Activated CD4-positive, alpha-beta T cell treated with anti-CD3 and anti-CD28 coated beads for 36 hours (primary cell): ENCODE measurements at places on chromosomes 5 and 9. TPM values are rescaled to one million over a fixed set of nuclear protein-coding genes. Genes with fewer than 3 reads are reported as not detected.
A peak's percentile ranks its signal among the peaks of the same experiment; 100 is the strongest.

ADAMTS12 gene
- not detected for total RNA-seq

ENTREP1 gene
- total RNA-seq: not detected

C9orf152 gene
- total RNA-seq: not detected

SLC9A3 gene
- total RNA-seq: 2.4 TPM

CATSPER3 gene
- 0.40 TPM for total RNA-seq

CCDC180 gene
- 0.90 TPM for total RNA-seq

DPP7 gene
- total RNA-seq: 204 TPM

IFNE gene
- total RNA-seq: not detected

WNT8A gene
- not detected for total RNA-seq

FABP6 gene
- total RNA-seq: not detected

TMEM174 gene
- total RNA-seq: not detected

UBE2R2 gene
- 49.5 TPM for total RNA-seq

GRCh38 chr5:74094096-74094781 is 468.2 kb downstream of the ARHGEF28 start:
- no peak overlapping the region for H3K4me3 ChIP-seq
- no peaks in the 10 kb centered on the region for H3K4me1 ChIP-seq
- peaks cover 2% of the 10 kb centered on the region for H3K27me3 ChIP-seq
- H3K36me3 ChIP-seq: no peaks in the 10 kb centered on the region

DNA sequence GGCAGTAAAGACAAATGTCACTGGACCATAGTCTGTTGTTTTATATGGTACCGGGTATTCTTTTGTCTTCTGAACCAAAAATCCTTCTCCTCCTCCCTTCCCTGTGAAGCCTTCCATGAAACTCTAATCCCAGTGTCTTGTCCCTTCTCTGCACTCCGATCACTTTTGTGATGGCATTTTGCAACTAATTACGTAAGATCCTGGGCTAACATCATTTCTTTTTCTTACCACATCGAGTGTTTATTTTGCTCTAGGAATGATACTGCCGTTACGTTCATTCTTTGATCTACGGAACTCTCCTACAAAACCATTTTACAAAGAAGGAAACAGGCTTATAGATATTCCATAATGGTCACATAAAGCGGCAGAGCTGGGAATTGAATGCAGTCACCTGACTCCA is 33.7 kb downstream of the SNX18 start:
- no peaks in the 10 kb centered on the region for H3K36me3 ChIP-seq
- no peaks in the 10 kb centered on the region for H3K27me3 ChIP-seq
- H3K4me3 ChIP-seq: no peak overlapping the region
- no peak for DNase-seq
- no peak overlapping the region for H3K27ac ChIP-seq

DNA sequence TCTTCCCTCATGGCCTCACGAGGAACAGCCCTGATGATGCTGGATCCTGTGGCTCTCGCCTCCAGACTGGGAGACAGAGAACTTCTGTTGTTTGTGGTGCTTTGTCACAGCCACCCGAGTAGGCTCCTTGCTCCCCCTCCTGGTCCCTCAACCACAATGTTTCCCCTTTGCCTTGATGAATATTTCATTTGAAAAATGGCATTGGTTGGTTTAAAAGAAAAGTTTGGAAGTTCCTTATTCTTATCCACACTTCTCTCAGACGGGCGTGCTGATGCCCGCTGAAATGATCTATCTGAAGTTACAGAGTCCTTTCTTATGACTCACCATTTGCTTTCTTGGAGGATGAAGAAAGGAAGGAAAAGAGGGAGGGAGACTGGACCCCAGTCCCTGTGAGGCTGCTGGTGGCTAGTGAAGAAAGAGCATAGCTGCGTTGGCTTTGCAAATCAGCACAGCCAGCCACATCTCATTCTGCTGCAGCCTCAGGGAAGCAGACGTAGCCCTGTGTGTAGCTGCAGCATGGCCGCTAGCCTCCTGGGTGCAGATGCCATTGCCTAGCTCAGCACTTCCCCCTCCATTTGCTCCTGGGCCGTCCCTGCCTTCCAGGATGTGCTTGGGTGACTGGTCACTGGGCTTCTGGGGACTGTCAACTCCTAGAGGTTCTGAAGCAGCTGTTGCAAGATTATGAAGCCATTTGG is 185.9 kb downstream of the ERCC6L2 start:
- H3K27ac ChIP-seq: no peak overlapping the region
- peak; percentile 63 for DNase-seq
- no peaks in the 10 kb centered on the region for H3K36me3 ChIP-seq
- H3K4me1 ChIP-seq: peaks cover 8% of the 10 kb centered on the region
- no peaks in the 10 kb centered on the region for H3K27me3 ChIP-seq
- H3K4me3 ChIP-seq: no peak overlapping the region

DNA sequence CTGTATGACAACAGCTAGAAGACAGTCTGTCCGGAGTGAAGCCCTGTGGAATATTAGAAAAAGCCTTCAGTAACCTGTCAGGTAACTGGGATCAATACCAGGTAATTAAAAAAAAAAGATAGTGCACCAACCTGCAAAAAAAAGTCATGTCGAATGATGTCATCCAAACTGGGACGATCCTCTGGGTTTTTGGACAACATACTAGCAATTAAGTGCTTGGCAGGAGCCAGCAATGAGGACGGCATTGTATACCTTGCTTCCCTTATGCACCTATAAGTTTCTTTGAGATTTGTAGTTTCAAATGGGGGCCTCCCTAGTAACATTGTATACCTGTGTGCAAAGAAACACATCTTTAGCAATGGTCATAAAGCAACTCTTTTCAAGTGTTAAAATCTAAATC is 2.8 kb downstream of the PLK2 start:
- peaks cover 3% of the 10 kb centered on the region for H3K36me3 ChIP-seq
- H3K4me1 ChIP-seq: peaks cover 8% of the 10 kb centered on the region
- no peak overlapping the region for H3K27ac ChIP-seq
- H3K27me3 ChIP-seq: peaks cover 15% of the 10 kb centered on the region

GRCh38 chr9:75639971-75640610 is 250.4 kb upstream of the PCSK5 start:
- no peak overlapping the region for H3K27ac ChIP-seq
- no peak for DNase-seq
- no peak overlapping the region for H3K4me3 ChIP-seq
- H3K4me1 ChIP-seq: no peaks in the 10 kb centered on the region
- H3K27me3 ChIP-seq: no peaks in the 10 kb centered on the region

GRCh38 chr5:132777209-132778069 is at the start of gene SEPTIN8:
Gene SEPTIN8 (minus strand): TSS chr5:132777239. CDS start chr5:132777137, 102 bp downstream.
- peak; percentile 67 for DNase-seq
- H3K4me3 ChIP-seq: peak within 1 kb of the TSS; percentile 65
- H3K27me3 ChIP-seq: peaks cover 37% of the 10 kb centered on the region
- no peaks in the 10 kb centered on the region for H3K36me3 ChIP-seq

DNA sequence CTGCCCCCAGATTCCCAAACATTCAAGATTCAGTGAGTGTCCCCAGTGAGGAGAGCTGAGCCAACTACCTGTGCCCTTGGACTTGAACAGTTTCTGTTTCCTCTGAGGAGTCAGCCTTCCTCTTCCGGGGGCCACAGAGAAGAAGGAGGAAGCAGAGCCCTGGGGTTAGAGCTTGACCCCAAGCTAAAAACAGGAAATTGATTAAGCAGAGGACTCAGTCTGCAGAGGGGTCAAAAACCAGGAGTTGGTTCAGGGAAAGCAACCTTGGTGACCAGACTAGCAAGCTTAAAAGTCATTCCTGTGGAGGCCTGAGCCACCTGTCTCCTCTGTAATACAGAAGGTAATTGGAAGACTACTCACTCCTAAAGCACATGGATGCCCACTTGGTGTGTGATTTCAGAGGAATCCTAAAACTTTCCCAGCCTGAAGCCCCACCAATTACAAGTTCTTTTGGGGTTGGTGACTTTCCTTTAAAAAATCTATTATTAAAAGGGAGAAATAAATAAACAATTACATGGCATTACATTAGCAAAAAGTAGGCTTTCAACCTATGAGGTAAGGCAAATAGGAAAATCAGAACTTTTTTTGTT is 64.2 kb upstream of the SELENOP start:
- peaks cover 7% of the 10 kb centered on the region for H3K27me3 ChIP-seq
- H3K4me3 ChIP-seq: no peak overlapping the region
- peaks cover 3% of the 10 kb centered on the region for H3K4me1 ChIP-seq
- no peak overlapping the region for H3K27ac ChIP-seq
- DNase-seq: no peak

DNA sequence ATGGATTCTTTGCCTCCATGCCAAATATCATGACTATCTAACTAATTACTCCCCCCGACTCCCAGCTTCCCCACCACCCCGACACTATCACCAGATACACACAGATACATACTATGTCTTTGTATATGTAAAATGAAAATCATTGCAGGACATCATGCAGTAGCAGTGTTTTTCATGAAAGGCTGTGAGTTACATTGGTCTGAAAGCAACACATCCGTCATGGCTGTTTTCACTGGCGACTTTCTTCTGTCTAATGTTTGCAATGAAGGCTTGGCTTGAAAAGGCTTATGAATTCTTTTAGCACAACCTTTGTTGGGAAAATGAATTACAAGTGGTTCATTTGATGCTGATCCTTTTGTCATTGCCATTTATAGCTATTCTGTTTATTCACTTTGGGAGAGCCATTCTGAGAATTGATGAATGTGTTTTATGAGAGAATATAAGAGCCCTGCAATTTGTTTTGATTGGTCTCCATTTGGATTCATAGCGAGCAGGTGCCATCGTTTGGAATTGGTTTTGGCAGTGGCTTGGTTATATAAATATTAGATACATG is 103.4 kb downstream of the PIP5K1B start:
- no peaks in the 10 kb centered on the region for H3K4me1 ChIP-seq
- H3K4me3 ChIP-seq: no peak overlapping the region
- no peaks in the 10 kb centered on the region for H3K36me3 ChIP-seq
- H3K27me3 ChIP-seq: peaks cover 9% of the 10 kb centered on the region
- DNase-seq: no peak
- H3K27ac ChIP-seq: no peak overlapping the region

- no peaks in the 10 kb centered on the region for H3K36me3 ChIP-seq
- DNase-seq: no peak
- no peak overlapping the region for H3K27ac ChIP-seq
- H3K4me1 ChIP-seq: no peaks in the 10 kb centered on the region
Measured at GRCh38 chr5:35442885-35443639, 174.6 kb upstream of the SPEF2 start.

DNA sequence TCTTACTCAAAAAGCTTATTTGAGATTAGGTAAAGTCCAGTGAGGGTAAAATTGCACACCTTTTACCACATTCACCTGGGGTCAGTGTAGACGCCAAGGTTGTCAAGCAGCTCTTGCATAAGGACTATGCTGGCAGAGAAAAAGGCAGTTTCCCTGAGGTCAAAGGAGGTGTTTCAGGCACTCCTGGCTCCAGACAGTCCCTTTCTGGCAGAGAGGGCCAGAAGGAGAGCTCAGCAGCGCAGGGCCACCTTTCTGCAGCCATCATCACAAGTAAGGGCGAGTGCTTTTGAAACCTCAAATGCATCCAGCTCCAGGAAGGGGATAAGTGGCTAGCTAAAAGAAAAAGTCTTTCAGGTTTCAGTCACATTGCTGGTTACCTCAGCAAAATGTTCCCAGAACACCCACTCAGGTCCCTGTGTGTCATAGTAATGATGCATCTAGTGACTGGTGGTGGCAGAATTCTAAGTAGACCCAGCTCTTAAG is 16.7 kb upstream of the IL13 start:
- H3K36me3 ChIP-seq: peaks cover 70% of the 10 kb centered on the region
- H3K27me3 ChIP-seq: no peaks in the 10 kb centered on the region
- H3K27ac ChIP-seq: peak overlapping the region; percentile 66
- DNase-seq: peak; percentile 74
- H3K4me1 ChIP-seq: peaks cover 56% of the 10 kb centered on the region

DNA sequence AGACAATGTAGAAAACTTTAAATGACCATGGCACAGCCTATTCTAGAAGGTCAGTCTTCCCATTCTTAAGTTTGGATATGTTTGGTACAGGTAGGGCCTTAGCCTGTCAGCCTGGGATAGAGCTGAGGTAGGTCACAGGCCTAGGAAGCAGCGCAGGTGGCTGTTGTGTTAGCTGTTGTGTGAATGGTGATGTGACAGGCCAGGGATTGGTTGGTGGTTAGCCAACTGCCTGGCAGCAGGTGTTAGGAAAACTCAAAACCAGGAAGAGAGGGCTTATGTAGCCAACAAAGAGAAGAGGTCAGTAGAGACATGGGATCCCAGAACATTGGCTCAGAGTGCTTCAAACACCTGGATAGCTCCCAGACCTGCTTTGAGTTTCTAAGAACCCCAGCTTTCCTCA is 84.2 kb downstream of the FBXO38 start:
- H3K4me1 ChIP-seq: no peaks in the 10 kb centered on the region
- no peak overlapping the region for H3K27ac ChIP-seq
- H3K27me3 ChIP-seq: no peaks in the 10 kb centered on the region
- no peak overlapping the region for H3K4me3 ChIP-seq

- H3K27me3 ChIP-seq: peaks cover 2% of the 10 kb centered on the region
- H3K4me3 ChIP-seq: no peak overlapping the region
- H3K4me1 ChIP-seq: no peaks in the 10 kb centered on the region
- DNase-seq: no peak
- no peaks in the 10 kb centered on the region for H3K36me3 ChIP-seq
Measured at GRCh38 chr5:167944121-167944852, 347.2 kb upstream of the WWC1 start.

GRCh38 chr9:91837981-91838731 is 111.9 kb downstream of the ROR2 start:
- peaks cover 19% of the 10 kb centered on the region for H3K27me3 ChIP-seq
- peaks cover 2% of the 10 kb centered on the region for H3K4me1 ChIP-seq
- no peaks in the 10 kb centered on the region for H3K36me3 ChIP-seq

- no peak for DNase-seq
- H3K27ac ChIP-seq: no peak overlapping the region
- H3K36me3 ChIP-seq: no peaks in the 10 kb centered on the region
- H3K4me1 ChIP-seq: no peaks in the 10 kb centered on the region
- peaks cover 6% of the 10 kb centered on the region for H3K27me3 ChIP-seq
Measured at GRCh38 chr5:169094586-169095409, 206.1 kb downstream of the SLIT3 start.

GRCh38 chr9:128412120-128412790 is 8.4 kb upstream of the CERCAM start:
- DNase-seq: peak; percentile 78
- no peaks in the 10 kb centered on the region for H3K4me1 ChIP-seq
- H3K36me3 ChIP-seq: no peaks in the 10 kb centered on the region
- peaks cover 49% of the 10 kb centered on the region for H3K27me3 ChIP-seq

GRCh38 chr5:69492923-69493395 is 369 bp downstream of the OCLN start:
- no peaks in the 10 kb centered on the region for H3K36me3 ChIP-seq
- no peak overlapping the region for H3K27ac ChIP-seq
- DNase-seq: peak; percentile 31

DNA sequence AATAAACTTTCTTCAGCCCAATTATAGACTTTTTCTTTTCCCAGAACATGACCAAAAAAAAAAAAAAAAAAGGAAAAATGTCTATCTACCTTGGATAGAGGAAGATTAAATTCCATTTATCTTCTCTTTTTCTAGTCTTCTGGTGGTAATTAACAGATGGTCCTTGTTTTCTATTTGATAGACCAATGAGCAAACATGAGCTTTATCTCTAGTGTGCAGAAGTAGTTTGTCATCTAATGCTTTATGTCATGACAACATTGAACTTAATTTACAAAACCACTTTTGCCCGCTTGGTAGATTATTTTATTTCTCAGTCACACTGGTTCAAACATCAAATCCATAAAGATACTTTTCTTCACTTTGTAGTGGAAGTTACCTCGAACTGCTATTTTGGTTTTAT is 69.5 kb upstream of the ELL2 start:
- H3K4me1 ChIP-seq: no peaks in the 10 kb centered on the region
- H3K27me3 ChIP-seq: peaks cover 4% of the 10 kb centered on the region
- H3K4me3 ChIP-seq: no peak overlapping the region
- no peak for DNase-seq
- no peaks in the 10 kb centered on the region for H3K36me3 ChIP-seq
- no peak overlapping the region for H3K27ac ChIP-seq

- H3K36me3 ChIP-seq: no peaks in the 10 kb centered on the region
- DNase-seq: peak; percentile 56
- peaks cover 10% of the 10 kb centered on the region for H3K4me1 ChIP-seq
Measured at GRCh38 chr9:74887041-74887980, at the start of gene TRPM6. Gene TRPM6 (minus strand): TSS chr9:74887921. CDS start chr9:74887856, 65 bp downstream.
